Peyer's patch (tissue), 4 donors: ENCODE measurements at places on chromosomes 3 and 15. TPM values are rescaled to one million over a fixed set of nuclear protein-coding genes. Genes with fewer than 3 reads are reported as not detected.

The GATM gene
- 196 TPM for total RNA-seq

The C3orf18 gene
- total RNA-seq = not detected

The GOLGA8F gene
- not detected for total RNA-seq

The SCAMP5 gene
- total RNA-seq = 5.0 TPM

The PLCB2 gene
- 12.3 TPM for total RNA-seq

The USP19 gene
- total RNA-seq = 96.0 TPM

The ISLR2 gene
- total RNA-seq = 0.94 TPM

The GOLGA8N gene
- 61.9 TPM for total RNA-seq

The LRRC31 gene
- 57.6 TPM for total RNA-seq

GRCh38 chr3:45143673-45144671 is 2.2 kb downstream of the CDCP1 start:
- DNase-seq = no peak
- no peaks in the 10 kb centered on the region for H3K27me3 ChIP-seq
- peak overlapping the region; percentile 83 for H3K27ac ChIP-seq
- no peaks in the 10 kb centered on the region for H3K36me3 ChIP-seq
- no peak overlapping the region for H3K4me3 ChIP-seq
- H3K4me1 ChIP-seq = peaks cover 7% of the 10 kb centered on the region

- no peaks in the 10 kb centered on the region for H3K27me3 ChIP-seq
- no peak overlapping the region for H3K4me3 ChIP-seq
- H3K4me1 ChIP-seq = no peaks in the 10 kb centered on the region
- H3K36me3 ChIP-seq = no peaks in the 10 kb centered on the region
These were observed 22.1 kb upstream of the BNC1 start for GRCh38 chr15:83306561-83306960.

DNA sequence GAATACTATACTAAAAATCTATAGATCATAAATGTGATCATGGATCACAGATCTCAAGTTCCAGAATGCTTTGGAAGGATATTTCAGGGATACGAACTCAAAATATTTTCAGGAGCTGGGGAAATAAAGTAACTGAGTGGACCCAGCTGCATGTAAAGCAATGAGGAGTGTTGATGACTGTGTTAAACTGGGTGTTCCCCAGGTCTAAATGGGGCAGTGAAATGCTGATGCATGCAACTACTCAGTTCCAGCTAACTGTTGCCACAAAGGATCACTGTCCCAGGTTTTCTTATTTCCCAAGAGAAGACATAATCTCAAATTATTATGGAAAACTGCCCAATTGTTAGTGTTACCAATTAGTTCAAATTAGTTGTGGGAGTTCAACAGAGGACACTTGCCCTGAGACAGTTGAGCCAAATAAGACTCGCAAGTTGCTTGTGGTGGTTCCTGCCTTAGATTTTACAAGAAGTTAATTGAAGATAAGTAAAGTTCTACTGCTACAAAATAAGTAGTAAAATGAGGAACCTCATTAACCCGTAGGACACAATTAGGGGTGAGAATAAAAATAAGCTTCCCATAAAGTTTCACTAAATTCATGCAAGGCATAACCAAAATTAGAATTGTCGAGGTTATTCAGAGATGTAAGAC is 66.3 kb upstream of the IL12A start:
- H3K27ac ChIP-seq = no peak overlapping the region
- H3K4me3 ChIP-seq = no peak overlapping the region
- no peaks in the 10 kb centered on the region for H3K4me1 ChIP-seq
- no peaks in the 10 kb centered on the region for H3K36me3 ChIP-seq

DNA sequence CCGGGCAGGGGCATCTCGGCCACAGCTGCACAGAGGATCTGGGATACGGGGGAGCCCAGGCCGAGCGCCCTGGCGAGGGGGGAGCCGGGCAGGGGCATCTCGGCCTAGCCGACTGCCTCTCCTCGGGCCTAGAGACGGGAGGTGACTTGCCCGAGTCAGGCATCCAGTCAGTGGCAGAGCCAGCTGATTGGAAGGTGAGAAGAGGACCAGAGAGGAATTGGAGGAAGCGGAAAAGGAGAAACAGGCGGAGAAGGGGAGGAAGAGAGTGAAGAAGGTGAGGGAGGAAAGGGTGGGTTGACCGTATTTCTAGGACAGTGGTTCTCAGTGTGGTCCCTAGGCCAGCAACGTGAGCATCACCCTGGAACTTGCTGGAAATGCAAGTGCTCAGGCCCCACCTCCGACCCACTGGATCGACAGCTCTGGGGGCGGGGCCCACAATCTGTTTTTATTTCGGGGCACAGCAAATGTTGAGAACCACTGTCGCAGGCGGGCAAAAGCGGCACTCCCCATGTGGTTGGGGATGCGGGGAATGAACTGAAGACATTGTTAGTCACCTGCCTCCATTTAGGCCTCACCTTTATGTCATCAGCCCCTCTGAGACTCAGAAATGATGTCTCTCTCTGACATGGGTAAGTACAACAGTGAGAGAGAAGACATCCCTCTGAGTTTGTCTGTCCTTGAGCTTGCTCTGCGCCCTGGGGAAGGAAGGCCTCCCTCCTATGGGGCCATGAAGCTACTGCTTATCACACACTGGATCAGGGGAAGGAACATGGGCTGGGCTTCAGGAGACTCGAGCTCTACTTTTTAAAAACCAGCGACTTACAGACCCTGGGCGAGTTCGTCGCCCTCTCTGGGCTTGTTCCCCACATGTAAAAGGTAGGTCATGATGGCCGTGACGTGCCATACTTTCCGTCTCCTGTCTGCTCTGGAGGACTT is 1.0 kb upstream of the MELTF start:
- H3K27ac ChIP-seq = no peak overlapping the region
- DNase-seq = peak; percentile 50
- H3K36me3 ChIP-seq = no peaks in the 10 kb centered on the region
- no peaks in the 10 kb centered on the region for H3K27me3 ChIP-seq

DNA sequence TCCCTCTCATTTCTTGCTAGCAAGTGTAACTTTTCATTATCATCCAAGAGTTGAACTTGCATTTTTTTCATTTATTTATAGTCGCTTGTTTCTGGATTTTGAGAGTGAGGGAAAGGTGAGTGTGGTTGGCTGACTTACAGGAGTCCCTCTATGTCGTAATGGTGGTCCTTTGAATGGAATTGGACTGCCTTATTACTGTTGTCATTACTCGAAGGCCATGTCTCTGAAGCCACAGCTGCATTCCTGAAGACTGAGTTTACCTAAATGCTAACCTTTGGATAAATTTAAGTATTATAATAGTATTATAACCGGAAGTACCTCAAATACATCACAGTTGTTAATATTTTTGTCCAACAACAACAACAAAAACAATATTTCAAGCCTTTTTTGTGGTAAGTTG is 488.9 kb downstream of the GABRG3 start:
- no peaks in the 10 kb centered on the region for H3K4me1 ChIP-seq
- no peak for DNase-seq
- H3K36me3 ChIP-seq = no peaks in the 10 kb centered on the region

GRCh38 chr15:48802867-48803266 is 8.0 kb downstream of the CEP152 start:
- no peaks in the 10 kb centered on the region for H3K36me3 ChIP-seq
- H3K4me3 ChIP-seq = no peak overlapping the region
- DNase-seq = no peak
- H3K4me1 ChIP-seq = no peaks in the 10 kb centered on the region
- no peak overlapping the region for H3K27ac ChIP-seq

DNA sequence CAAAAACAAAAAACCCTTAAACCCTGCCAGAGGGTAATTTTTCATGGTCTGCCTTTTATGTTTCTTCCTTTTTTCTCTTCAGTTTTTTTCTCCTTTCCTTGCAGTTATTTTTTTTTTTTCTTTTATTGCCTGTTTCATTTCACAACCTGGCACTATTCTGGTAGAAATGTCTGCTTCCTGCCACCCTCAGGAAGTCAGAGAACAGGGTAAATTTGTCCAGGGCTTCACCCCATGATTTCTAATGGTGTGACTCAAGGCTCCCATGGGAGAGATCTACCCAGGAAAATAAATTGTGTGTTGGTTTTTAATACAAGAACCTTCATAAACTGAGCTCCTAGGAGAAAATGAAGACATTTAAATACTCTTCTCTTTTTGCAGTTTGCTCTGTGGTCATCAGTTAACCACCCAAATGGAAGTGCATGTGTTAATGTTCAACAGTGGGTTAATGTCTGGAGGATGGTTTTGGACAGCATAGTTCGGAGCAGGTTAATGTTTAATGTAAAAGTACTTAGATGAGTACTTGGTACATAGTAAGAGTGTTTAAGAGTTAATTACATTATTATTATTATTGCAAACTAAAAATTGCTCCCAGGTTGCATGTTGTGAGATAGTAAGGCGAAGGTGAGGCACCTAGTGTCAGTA is 45.9 kb downstream of the CGNL1 start:
- no peaks in the 10 kb centered on the region for H3K4me1 ChIP-seq
- DNase-seq = no peak
- no peaks in the 10 kb centered on the region for H3K36me3 ChIP-seq
- H3K27ac ChIP-seq = no peak overlapping the region
- no peak overlapping the region for H3K4me3 ChIP-seq

DNA sequence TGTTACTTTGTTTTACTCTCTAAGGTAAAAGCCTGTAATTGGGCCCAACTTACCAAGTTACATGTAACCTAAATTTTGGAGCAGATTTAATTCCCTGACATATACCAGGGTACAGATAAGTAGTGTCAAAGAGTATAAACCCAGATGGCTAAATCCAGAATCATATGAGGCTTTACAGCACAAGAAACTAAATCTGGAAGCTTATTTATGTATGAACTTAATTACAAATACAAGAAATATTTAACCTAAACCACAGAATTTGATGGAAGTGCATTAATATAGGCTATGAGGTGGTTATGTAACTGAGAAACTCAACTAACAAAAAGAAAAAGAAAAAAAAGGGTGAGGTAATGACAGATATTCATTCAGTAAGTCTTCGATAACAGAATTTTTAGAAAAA is 930.2 kb upstream of the ALCAM start:
- H3K4me1 ChIP-seq = no peaks in the 10 kb centered on the region
- DNase-seq = no peak

DNA sequence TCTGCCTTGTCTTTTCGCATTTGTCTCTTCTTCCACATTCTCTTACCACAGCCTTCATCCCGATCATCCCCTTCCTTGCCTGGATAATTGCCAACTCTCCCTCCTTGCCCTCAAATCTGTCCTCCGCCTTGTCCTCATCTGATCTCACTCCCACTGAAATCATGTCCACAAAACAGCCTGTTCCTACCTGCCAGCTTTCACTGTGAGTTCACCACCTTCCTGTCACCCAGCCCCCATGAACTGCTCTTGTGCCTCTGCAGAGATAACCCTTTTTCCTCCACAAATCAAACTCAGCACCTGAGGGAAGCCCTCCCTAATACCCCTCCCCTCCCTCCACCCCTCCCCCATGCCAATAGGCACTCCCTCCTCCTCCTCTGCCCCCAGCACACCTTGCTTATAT is 4.8 kb upstream of the ADCY5 start:
- H3K4me3 ChIP-seq = no peak overlapping the region
- H3K36me3 ChIP-seq = no peaks in the 10 kb centered on the region
- H3K4me1 ChIP-seq = no peaks in the 10 kb centered on the region
- no peak overlapping the region for H3K27ac ChIP-seq
- no peaks in the 10 kb centered on the region for H3K27me3 ChIP-seq

GRCh38 chr15:46872286-46872980 is 844.9 kb upstream of the SEMA6D start:
- no peaks in the 10 kb centered on the region for H3K4me1 ChIP-seq
- H3K4me3 ChIP-seq = no peak overlapping the region
- H3K27me3 ChIP-seq = no peaks in the 10 kb centered on the region
- no peaks in the 10 kb centered on the region for H3K36me3 ChIP-seq

DNA sequence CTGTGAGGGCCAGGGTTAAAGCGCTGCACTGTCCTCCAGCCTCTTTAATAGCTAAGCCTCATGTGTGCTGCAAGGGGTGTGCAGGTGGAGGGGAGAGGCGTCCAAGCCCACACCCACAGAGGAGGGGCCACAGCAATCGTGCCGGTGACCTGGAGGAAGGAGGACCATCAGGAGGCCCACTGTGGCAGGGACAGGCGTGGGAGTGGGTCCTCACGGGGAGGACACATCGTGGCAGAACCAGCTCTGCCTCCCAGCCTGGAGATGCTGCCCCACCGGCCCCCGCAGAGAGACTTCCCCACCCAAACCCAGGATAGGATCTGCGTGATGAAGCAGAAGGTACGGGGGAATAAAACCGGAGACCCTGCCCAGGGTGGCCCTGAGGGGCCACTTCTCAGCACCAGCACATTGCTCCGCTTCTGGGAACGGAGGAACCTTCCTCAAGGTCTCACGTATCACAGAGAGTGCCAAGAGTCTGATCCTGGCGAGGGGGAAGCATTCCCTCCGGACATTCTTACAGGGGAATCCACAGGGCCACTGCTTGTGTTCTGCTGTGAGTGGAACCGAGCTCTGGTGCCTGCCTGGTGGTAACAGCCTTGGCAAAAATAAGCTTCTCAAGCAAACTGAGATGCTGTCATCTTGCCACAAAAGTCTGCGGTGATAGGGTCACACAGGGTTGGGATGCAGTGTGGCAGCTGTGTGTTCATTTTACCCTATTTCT is 199.8 kb downstream of the XXYLT1 start:
- no peaks in the 10 kb centered on the region for H3K27me3 ChIP-seq
- no peaks in the 10 kb centered on the region for H3K4me1 ChIP-seq
- H3K4me3 ChIP-seq = no peak overlapping the region
- no peak overlapping the region for H3K27ac ChIP-seq

DNA sequence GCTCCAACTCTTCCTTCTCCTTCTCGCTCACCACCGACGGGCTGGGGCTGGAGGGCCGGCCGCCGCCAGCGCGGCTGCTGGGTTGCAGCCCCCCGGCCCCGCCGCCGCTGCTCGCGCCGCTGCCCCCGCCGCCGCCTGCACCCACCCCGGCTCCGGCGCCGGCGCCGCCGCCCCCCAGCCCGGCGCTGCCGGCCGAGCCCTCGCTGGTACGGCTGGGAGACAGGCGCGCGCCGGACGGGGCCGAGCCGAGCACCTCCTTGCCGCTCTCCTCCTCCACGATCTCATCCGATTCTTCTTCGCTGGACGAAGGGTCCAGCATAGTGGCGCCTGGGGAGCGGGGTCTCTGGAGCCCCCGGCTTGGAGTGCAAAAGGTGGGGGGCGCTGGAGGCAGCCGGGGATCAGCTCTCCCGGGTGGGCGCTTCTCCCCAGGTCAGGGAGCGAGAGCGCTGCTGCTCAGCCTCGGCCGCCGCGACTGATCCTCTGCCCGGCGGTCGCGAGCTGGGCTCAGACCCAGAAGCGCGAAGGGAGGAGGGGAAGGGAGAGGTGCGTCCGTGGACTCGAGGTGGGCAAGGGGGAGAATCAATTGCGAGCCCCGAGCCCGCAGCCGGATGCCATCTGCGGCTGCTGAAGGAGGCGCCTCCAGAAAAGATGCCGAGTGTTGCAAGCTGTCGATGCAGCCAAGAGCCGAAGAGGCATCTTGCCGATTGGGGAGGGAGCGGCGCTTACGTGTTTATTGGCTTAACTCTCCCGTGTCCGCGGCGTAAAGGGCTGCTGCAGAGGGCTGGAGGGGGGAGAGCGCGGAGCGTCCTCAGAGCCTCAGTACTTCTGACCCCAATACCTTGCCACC is at the start of gene CADPS:
CADPS (minus strand) TSS at position 706 of the 847 bp plus-strand sequence; CDS start at position 319, 387 bp downstream.
- no peak for DNase-seq
- peak within 1 kb of the TSS; percentile 75 for H3K4me3 ChIP-seq
- H3K27me3 ChIP-seq = no peaks in the 10 kb centered on the region
- no peaks in the 10 kb centered on the region for H3K36me3 ChIP-seq
- peaks cover 2% of the 10 kb centered on the region for H3K4me1 ChIP-seq

GRCh38 chr3:64809086-64809485 is 121.3 kb upstream of the ADAMTS9 start:
- H3K27ac ChIP-seq = no peak overlapping the region
- no peaks in the 10 kb centered on the region for H3K36me3 ChIP-seq
- no peak for DNase-seq
- H3K4me1 ChIP-seq = no peaks in the 10 kb centered on the region
- no peaks in the 10 kb centered on the region for H3K27me3 ChIP-seq
- H3K4me3 ChIP-seq = no peak overlapping the region
